Activated naive CD8-positive, alpha-beta T cell treated with anti-CD3 and anti-CD28 coated beads for 36 hours (primary cell): ENCODE measurements at places on chromosomes 4 and X. TPM values are rescaled to one million over a fixed set of nuclear protein-coding genes. Genes with fewer than 3 reads are reported as not detected.

DAPP1 gene
- total RNA-seq, result 39.7 TPM

GRCh38 chrX:54980334-54980733 lies 13.7 kb downstream of the PFKFB1 start:
- DNase-seq, result no peak

DNA sequence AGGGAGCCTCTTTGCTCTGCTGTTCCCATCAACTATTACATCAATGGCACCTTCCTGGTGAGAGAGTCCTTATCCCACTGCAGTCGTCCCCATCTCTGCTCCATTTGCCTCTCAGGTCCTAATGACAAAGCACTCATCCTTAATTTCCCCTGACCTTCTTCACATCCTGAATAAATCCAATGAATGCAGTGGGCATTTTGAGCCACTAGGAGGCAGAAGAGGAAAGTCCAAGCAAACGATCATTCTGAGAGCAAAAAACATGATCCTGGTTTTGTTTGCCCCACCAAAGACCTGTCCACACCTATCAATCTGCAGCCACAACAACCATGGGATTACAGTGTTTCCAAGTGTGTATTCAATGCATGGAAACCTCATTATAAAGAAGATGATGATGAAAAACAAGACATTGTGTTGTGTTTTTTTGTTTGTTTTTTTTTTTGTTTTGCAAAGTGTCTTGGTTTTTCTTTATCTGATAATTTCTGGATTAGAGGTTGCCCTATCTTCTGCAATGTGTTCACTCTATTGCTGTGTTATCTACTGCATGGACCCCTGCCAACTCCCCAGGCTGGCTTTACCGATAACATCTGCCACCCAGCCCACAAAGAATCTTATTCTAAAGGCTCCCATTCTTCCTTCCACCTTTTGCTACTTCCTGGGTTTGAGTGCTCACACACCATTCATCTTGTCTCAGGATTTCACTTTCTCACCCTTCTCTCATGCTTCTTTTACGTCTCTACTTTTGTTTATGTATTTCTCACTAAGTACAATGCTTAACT lies 207.2 kb downstream of the NLGN4X start:
- DNase-seq, result peak; percentile 0

- no peak for DNase-seq
Observed at GRCh38 chrX:124026529-124026928, 65.0 kb downstream of the STAG2 start.

MAP9 gene
- total RNA-seq, result 8.1 TPM

PWWP3B gene
- total RNA-seq, result not detected

GRCh38 chrX:26286836-26287235 lies 70.9 kb downstream of the MAGEB5 start:
- DNase-seq, result no peak

DNA sequence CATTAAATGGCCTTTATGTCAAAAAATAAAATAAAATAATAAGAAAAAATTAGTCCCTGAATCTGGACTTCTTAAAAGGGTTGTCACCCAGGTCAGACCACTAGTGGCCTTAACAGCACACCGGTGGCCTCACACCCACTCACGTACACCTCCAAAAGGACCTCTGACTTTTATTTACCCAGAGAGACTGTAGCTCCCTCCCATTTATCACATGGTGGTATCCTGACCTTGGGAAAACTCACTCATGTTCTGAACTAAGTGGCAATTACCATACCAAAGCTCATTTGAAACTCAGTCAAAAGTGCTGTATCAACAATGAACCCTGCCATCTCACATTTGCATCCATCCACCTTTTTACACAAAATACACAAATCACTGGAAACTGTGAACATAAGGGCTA lies 53.1 kb upstream of the MAP3K15 start:
- no peak for DNase-seq

GRCh38 chrX:13090027-13090338 lies 45.6 kb upstream of the FAM9C start:
- no peak for DNase-seq

DNA sequence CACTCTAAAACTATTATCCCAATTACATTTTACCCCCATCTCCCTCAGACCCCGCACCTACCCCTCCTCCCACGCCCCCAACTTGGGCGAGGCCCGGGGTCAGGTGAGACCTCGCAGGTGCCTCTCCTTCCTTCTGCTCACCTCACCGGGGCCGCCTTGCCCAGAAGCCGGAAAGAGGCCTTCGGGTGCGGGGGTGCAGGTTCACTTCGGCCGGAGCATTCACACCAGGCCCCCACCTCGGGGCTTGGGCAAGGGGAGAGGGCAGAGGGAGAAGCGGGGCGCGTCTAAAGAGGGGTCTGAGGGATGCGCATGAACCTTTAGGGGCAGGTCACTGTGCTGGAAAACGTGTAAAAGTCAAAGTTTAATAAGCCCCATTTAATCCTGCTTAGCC lies 427 bp downstream of the ZNF182 start:
- DNase-seq, result peak; percentile 18
